ENCODE measurements at places on chromosomes 2 and 18.
A peak's percentile ranks its signal among the peaks of the same experiment; 100 is the strongest.

GRCh38 chr2:54271843-54272627, 16.0 kb upstream of the TSPYL6 start:
- DNase-seq: no peak

DNA sequence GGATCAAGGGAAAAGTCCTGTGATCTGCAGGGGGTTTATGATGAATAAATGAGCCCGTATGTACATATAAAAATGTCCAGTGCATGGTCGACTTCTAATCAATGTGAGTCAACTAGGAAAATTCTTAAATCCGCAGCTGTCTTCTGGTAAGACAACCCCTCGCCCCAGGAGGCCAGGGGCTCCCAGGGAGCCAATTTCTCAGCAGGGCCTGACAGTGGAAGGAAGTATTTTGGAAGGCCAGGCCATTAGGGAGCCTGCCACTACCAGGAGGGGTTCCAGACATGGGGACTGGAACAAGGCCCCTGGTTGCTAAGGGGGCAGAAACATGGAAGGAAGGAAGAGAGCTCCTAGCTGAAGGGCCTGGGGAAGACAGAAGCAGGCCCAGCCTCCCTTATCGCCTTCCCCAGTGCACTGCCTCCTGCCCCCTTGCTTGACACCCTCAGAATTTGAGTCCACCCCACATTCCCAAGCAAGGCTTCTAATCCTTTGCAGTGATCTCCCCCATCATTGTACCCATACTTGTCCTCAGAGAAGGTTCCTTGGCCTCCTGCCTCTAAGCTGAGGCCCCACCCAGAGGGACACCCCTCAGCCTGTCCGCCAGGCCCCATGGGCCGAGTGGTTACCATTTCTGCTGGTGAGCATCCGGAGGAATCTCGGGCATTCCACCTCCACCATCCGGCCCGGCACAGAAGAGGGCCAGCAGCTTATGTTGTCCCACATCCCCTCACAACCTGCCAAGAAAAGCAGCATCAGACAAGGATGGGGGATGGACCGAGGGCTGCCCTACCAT, 45.9 kb downstream of the SCTR start:
- DNase-seq: no peak

DNA sequence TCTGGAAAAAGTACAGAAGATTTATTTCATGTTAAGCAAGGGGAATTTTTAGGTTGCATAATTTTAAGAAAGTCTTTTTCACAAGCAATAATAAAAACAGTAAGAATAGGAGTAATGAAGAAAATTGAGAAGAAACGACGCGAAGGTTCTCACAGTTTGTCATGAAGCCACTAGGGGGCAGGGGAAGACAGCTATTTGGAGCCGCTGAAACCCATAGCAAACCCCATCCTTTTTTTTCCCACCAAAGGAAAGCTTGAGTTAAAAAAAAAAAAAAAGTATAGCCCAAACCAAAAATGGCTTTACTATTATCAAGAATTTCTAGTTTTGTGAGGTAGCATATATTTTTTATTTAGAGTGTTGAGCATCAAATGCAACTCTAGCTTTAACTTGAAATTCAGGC, 300.9 kb downstream of the PHLPP1 start:
- peak; percentile 37 for DNase-seq

DNA sequence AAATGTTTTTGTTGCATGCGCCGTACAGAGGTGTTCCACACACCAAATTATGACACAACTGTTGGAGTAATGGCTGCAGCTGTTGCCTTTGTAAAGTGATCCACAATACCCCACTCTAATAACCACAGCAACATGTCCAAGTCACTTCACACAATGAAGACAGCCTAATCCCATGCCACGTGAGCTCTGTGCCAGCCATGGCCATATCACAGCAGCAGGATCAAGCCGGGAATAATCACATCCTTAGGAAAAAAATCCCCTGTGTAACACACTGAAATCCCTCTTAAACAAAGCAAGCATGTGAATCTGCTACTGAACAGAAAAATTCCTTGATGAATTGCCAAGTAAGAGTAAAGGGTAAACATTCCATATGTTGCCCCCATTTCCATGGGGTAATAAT, 179.5 kb upstream of the PARD3B start:
- DNase-seq: no peak

DNA sequence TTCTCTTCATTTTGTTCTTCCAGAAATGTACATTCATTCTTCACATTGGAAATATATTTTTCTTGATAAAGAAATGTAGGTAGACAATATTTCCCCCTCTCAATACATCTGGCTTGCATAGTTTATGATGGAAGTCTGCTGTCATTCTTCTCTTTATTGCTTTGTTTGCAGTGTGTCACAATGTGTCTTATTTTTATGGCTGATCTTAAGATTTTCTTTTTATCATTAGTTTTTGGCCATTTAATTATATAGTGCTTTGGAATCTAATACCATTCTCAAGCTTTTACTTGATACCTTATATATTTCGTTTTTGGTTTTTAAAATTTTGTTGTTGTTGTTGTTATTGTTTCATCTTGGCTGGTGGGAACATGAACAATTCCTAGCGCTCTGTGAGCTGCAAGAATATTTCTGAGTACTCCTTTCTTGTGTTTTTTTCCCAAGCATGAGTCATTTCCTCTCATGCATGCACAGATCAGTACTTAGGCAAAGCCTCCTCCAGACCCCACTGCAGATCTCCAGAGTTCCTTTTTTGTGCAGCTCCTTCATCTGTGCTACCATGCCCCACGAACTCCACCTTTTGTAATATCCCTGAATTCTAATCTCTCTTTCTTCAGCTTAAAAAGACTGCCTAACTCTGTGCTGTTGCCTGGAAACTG, 13.7 kb upstream of the MMADHC start:
- DNase-seq: no peak

DNA sequence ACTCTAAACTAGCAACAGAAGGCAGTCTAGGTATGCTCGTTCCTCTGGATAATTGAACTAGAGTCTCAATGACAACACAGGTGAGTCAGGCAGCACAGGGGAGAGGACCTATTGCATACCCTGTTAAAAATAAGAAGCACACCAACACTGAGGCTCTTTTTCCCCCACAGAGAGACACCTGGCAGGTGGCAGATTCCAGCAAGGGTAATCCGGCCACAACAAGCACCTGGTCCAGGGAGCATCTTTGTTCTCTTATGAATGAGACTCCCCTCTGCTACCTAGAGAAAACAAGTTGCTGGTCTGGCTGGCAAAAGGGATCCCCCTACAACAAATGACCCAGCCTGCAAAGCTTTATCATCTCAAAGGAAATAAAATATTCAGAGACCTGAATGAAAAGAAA, 508.9 kb upstream of the POU3F3 start:
- no peak for DNase-seq

GRCh38 chr2:6008726-6009125, 316.5 kb downstream of the SOX11 start:
- peak; percentile 55 for DNase-seq

DNA sequence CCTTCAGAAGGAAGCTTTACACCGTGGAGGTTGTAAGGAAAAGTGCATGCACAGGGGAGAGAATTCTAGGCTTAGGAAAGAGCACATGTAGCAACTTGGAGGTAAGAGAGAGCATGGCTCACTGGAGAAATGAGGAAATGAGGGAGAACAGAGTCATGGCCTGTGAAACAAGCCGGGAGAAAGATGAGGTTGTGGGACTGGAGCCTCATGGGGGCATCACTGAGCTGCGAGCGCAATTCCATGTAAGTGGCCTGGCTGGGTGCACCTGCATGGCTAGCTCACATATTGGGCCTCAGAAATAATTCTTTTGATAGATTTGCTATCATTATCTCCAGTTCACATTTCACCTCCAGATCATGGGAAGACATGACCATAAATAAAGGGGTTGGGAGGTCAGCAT, 785.5 kb upstream of the RAB6C start:
- DNase-seq: no peak
